ENCODE measurements at places on chromosomes 5 and 9.

DNA sequence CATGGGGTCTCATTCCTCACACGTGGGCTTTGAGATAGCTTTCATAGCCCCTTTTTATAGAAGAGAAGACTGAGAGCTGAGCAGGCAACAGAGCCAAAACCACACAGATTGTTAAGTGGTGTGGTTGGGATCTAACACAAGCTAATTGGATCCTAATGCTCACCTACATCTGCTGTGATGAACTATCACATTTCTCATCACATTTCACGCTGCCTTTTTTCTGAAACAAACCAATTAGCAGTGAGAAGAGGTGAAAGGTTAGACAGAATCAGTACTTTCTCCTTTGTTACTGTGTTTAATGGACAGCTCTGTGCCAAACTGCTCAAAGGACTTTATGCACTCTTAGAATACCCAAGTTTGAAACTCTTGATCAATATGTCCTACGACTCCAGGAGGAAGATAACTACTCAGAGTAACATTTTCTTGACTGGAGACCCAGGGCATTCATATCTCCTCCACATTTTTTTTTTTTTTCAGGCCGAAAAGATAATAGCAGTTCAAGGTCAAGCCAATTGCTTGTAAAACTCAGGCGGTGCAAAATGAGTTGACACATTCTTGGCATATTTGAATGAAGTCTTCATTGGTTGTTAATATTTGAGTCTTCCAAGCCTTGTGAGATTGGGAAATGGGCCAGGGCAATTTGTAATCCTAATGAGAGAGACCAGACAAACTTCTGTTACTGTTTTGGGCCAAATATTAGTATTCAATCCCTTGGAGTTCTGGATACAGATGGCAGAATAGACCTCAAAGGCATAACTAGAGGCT lies 138.4 kb downstream of the KCTD16 start:
- no peak for DNase-seq

GRCh38 chr5:151745071-151745705 lies 13.2 kb downstream of the ATOX1 start:
- peak; percentile 80 for DNase-seq

GRCh38 chr5:74382987-74383593 lies 257.4 kb downstream of the ENC1 start:
- no peak for DNase-seq

GRCh38 chr5:113524927-113525326 lies 11.4 kb downstream of the YTHDC2 start:
- no peak for DNase-seq

GRCh38 chr5:96248131-96248530 lies 184.9 kb downstream of the PCSK1 start:
- no peak for DNase-seq

DNA sequence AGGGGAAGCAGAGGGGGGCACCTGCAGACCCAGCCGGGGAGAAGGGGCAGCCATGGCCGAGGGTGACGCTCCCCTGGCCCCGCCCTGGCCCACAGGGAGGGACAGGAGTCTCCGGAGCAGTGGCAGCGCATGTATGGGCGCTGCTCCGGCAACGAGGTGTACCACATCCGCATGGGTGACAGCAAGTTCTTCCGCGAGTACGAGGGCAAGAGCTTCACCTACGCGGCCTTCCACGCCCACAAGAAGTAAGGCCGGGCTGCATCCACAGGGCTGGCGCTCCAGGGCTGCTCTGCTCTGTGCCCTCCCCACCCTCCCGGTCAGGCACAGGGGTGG lies 68.2 kb downstream of the KCNT1 start:
- DNase-seq: no peak

DNA sequence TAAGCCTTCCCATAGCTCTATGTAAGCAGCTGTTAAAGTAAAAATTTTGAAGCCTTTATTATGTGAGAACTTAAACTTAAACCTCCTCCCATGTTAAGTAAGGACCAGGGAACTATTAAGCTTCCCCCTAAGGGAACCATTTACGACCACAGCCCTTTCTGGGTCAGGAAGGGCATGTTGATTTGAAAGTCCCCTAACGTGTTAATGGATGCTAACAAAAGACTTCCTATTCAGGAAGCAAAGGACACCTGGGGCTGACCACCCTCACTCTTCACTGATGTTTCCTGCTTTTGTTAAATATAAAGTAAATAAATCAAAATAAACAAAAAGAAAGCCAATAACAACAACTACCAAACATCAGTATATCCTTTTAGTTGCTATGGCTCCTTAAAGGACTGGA lies 170.6 kb upstream of the RFX3 start:
- no peak for DNase-seq

GRCh38 chr9:78707481-78707991 lies 410.6 kb downstream of the PSAT1 start:
- DNase-seq: no peak

DNA sequence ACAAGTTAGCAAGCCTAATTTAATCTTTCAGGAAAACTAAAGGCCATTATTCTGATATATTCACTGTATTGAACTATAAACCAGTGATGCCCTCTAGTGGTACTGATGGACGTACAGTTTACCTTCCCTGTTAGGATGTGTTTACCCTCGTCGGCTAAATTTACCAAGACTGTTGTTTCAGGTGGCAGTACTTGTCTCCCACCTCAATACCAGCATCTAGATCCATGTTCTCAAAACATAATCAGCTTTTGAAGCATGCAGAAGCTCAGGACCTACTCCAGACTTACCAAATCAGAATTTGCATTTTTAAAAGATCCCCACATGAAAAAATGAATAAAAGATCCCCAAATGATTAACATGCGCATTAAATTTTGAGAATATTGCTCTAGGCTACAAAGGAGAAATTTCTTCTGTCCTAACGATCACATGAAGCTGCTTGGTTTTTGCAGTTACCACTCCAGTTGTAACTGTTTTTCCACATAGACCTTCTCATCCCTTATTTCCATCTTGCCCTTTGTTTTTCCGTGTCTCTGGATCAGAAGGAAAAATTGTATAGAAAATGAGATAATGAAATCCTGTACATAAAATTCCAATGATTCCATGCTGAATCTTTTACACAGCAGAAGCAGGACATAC lies 3.2 kb upstream of the BAAT start:
- peak; percentile 62 for DNase-seq

DNA sequence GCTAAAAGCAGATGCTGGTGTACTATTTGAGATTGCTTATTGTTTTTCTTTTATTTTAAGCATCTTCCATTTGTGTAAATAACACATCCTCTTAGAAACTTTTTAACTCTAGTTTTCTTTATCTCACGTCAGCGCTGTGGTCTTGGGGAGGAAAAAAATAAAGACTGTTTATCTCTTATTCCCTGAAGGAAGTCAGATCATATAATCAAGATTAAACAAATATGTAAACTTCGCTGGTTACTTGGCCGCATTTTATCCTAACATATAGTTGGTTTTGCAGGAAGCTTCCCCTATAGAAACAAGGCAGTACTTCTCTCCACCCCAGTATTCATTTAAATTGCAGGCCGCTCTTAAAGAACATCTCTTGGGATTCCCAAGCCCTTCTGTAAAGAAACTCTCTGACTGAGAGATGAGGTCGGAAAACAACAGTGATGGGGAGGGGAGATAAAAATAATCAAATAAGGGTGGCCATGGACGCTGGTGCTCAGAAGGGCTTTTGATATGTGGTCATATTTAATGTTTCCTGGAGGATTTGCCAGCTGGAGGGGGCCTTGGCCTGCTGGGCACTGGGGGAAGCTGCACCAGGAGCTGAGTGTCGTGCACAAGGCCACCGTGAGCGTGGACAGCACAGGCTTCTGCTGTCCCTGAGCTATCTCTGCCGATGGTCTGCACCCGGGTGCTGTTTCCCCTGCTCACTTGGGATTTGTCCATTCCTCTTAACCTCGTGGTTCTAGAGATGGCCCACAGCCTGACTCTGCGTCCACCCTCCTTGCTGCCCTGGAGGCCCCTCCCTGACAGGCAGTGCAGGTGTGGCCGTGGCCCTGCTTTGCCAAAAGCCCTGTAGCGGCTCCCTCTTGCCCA lies 23.8 kb downstream of the NEURL1B start:
- no peak for DNase-seq

- DNase-seq: no peak
Observed at GRCh38 chr5:56587381-56588130, 227.8 kb upstream of the MAP3K1 start.

GRCh38 chr5:132059696-132060500 lies 557 bp upstream of the IL3 start:
- DNase-seq: no peak

DNA sequence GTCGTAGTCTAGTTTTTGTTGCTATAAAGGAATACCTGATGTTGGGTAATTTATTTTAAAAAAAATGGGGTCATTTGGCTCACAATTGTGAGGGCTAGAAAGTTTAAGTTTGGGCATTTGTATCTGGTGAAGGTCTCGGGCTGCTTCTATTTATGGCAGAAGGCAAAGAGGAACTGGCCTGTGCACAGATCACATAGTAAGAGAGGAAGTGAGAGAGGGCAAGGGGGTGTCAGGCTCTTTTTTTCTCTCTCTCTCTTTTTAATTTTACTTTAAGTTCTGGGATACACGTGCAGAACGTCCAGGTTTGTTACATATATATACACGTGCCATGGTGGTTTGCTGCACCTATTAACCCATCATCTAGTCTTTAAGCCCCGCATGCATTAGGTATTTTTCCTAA lies 453.3 kb downstream of the DIRAS2 start:
- DNase-seq: no peak

DNA sequence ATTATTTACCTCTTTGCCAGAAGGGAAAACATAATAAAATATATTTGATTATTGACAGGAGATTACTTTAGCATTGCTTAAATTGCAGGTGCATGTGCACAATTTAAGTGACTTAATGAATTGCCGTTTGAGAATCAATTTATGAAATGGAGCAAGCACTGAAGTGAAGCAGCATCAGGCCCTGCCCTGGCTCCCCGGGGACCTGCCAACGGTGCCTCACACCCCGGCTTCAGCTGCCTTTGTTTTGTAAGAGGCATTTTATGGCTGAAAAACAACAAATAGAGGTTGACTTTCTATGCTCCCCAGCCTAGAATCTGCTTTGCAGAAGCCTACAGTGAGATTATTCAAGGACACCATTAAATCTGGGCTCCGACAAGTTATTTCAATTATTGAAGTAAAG lies 359.1 kb upstream of the IRX4 start:
- DNase-seq: no peak

- DNase-seq: no peak
Observed at GRCh38 chr9:72794946-72795345, 157.9 kb downstream of the ALDH1A1 start.

- DNase-seq: no peak
Observed at GRCh38 chr9:33465596-33466564, 7.8 kb downstream of the NOL6 start.

DNA sequence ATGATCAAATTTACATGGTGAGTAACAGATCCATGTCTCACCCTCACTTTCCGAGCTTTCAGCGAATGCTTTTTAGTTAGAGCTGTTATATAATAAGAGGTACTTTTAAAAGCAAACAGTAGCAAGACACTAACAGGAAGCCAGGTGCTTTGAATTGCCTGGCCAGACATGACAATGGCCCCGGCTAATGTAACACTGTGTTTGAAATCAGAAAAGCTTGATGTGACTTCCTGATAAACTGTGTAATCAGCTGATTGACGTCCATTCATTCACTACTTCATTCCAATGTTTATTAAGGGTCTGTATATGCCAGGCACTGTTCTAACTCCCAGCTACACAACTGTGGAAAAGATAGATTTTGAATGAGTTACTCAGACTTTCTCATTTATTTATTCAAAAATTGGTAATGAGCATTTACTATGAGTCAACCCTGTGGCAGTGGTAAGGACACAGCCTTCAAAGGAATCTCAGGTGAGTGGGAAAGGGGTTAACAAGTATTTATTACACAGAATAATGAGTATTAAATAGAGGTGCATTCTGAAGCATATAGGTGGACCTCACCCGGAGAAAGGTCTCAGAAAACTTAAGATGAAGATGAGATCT lies 26.6 kb downstream of the DPYSL3 start:
- no peak for DNase-seq

GRCh38 chr9:3360245-3360644 lies 165.6 kb downstream of the RFX3 start:
- no peak for DNase-seq

DNA sequence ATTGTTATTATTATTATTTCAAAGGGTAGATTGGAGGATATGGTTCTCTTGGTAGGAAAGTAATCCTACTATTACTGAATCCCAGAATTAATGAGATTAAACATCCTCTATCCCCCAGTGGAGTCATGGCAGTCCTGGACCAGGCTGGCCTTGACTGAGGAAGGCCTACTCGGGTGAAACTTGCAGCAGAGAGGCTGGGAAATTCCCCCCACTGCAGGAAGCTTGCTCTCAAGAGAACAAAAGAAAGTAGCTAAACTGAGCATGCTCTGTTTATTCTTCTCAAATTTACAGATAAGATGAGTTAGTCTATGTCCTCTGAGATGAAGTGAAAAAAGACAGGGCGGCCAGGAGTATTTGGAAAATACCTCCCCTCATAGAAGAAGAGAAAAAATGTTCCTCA lies 233.9 kb upstream of the RPS23 start:
- no peak for DNase-seq

DNA sequence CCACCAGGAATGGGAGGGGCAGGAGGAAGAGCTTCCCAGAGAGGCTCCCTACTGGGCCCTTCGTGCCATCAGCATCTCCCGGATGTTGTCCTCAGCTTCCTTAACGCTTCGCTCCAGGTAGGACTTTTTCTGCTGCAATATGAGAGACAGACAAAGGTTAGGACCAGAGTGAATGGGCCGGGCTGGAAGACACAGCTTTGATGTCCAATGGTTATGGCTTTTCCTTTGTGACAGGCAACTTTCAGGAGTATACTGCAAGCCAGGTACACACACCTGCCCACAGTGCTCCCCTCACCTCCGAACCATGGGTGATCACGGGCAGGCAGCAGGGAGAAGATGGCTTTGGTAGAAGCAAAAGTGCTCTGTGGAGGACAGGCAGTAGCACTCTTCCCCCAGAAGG lies 57.0 kb downstream of the PFDN1 start:
- no peak for DNase-seq

DNA sequence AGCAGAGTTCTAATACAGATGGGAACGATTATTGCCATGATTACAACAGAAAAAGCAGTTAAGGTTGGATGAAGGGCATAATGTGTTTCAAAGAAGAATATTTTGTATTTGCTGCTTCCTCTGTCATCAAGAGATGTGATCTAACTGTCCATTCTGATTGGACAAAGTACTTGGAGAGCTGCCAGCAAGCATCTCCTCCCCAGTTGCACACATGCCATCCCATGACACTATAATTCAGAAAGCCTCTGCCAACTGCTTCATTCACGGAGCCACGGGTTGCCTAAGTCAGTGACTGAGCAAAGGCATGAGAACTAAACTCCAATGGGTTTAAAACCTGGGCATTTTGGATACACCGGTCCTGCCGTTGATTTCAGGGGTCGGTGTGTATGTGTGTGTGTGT lies 253.8 kb downstream of the CRB2 start:
- DNase-seq: peak; percentile 23

- DNase-seq: no peak
Observed at GRCh38 chr9:20403346-20403745, 219.0 kb downstream of the MLLT3 start.

- no peak for DNase-seq
Observed at GRCh38 chr5:150918613-150919012, 13.8 kb upstream of the ZNF300 start.

DNA sequence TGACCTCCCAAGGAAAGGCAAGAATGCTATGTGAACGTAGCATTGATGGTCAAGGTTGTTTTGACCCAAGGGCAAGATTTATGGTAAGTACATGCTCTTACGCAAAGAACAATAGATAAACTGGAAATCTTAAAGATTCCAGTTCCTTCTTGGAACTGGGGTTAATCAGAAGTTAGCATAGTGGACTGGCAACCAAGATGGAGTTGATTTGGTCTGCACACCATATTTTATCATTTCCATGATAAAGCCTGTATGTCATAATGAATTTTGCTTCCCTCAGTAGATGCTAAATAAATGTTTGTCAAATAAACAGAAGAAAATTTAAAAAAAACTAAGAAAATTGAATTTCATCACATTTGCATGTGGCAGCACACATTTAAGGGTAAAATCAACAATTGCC lies 242.4 kb upstream of the MEF2C start:
- no peak for DNase-seq
